ENCODE measurements at places on chromosomes 1 and 21.

DNA sequence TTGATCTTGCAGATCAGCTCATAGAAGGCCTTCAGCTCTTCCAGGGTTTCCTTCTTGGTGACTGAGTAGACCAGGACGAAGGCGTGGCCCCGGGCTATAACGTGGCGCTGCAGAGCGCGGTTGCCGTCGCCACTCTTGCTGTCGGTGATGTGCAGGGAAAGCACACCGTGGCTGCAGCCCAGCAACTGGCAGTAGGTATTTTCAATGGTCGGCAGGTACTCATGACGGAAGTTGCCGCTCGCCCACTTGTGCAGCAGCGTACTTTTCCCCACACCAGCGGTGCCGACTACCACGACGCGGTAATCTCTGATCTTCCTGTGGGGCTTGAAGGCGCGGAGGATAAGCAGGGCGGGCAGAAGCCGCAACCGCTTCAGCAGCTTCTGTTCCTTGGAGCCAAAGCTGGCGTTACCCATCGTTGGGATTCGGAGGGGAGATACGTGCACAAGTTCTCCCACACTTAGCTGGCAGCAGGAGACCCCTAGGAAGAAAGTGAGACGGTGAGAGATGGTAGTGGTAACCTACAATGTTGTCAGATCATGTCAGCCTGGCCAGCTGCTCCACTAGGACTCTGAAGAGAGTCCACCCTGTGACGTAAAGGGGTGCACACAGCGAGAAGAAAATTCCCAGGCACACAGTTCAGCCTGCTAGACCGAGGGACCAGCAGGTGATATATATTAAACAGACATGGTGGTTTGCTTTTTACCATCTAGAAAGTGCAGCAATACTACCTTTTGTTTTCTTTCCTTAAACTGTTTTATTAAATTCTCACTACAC is 3.4 kb downstream of the DIRAS3 start:
- no peak for DNase-seq

- no peak for DNase-seq
Observed at GRCh38 chr1:203539831-203540546, 46.0 kb downstream of the OPTC start.

GRCh38 chr1:153336650-153337049 is 12.0 kb downstream of the PGLYRP4 start:
- DNase-seq: no peak

DNA sequence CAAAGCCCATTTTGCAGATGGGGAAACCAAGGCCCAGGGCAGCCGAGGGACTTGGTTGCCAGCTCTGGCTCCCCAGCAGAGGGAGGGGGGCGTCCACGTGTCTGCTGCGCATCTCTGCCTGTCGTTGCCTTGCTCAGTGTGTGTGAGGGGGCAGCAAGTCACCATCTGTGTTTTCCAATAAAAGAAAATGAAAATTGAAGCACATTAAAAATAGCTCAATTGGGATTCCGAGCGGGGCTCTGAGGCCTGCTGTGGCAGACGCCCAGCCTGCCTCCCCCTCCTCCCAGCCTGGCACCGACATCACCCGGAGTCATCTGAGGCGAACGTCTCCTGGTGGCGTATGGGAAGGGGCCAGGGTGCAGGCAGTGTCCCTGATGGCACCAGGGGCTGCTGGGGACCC is 51.2 kb downstream of the EPHB2 start:
- DNase-seq: no peak

GRCh38 chr1:151716771-151717631 is at the start of gene CELF3:
Gene CELF3, minus strand, starts transcription at chr1:151716803. Its CDS starts 783 bp downstream, at chr1:151716020.
- DNase-seq: peak; percentile 94

DNA sequence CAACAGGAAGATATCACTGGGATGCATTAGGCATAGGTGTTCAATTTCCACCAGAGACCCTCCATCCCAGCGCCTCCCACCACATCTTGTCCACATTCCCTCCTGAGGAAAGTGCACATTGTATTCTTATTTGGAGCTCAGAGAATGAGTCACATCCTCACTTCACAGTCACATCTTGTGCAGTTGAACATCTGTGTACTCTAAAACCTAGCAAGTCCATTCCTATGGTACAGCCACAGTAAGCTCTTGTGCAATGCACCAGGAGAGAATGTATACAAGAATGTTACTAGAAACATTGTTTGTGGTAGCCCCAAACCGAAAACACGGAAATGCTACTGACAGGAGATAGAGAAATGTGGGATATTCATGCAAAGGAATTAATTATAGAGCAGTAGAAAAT is 1.6 kb upstream of the KDF1 start:
- no peak for DNase-seq

- DNase-seq: no peak
Observed at GRCh38 chr1:74732960-74733603, at the start of the genes CRYZ and TYW3. Gene CRYZ, minus strand, starts transcription at chr1:74733050. Its CDS starts 8,229 bp downstream, at chr1:74724821. Gene TYW3, plus strand, starts transcription at chr1:74733152. Its CDS starts 93 bp downstream, at chr1:74733245.

DNA sequence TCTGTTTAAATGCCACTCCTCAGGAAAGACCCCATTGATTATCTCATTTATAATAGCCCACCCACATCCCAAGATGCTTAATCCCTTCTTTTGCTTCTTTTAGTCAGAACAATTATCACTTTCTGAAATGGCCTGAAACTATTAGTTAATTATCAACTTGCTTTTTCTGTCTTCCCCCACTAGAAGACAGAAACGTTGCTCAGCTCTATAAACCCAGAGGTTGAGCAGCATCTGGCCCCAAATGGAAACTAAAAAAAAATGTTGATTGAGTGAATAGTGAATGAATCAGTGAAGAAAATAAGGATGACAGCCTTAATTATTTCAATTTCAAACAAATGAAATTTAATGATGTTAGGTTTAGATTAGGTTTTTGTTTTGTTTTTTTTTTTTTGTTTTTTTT is 38.2 kb upstream of the PIGC start:
- no peak for DNase-seq

DNA sequence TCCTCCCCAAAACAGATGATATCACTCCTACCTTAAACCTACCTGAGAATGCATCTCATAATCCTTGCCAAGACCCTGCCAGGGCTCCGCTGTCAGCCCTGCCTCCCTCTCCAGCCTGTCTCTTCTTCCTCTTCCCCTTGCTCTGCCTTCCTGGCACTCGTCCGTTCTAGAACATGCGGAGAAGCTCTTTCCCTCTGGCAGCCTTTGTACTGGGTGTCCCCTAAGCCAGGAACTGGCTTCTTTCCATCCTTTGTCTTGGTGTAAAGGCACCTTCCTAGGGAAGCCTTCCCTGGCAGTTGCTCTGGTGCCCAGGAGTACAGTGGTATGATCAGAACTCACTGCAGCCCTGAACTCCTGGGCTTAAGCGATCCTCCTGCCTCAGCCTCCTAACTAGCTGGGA is 36.1 kb downstream of the CTNNBIP1 start:
- DNase-seq: no peak

- no peak for DNase-seq
Observed at GRCh38 chr1:165928075-165928731, 100.8 kb downstream of the UCK2 start.

DNA sequence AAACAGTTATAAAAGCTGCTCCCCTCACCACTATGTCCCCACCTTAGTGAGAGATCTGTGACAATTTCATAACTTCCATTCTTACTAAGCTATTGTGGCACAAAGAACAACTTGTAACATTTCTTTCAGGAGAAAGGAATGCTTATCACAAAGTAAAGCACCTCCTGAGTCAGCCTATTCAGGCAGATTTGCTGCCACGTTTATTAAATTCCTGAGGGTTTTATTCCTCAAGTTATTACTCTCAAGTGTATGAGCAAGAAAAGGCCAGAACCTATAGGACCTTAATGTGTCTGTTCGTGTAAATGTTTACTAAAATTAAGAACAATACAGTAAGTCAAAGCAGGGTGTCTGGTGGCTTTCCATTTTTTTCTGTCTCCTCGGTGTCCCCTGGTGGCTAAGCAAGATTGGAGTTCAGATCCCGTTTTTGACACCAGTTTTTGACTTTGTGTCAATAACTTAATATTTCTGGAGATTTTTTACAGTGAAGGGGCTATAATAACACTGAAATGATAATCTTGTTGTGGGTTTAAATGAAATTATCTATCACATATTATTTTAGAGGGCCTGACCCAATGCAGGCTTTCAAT is 1539.6 kb downstream of the BRINP3 start:
- no peak for DNase-seq

- DNase-seq: no peak
Observed at GRCh38 chr1:93076268-93076667, 2.8 kb upstream of the MTF2 start.

DNA sequence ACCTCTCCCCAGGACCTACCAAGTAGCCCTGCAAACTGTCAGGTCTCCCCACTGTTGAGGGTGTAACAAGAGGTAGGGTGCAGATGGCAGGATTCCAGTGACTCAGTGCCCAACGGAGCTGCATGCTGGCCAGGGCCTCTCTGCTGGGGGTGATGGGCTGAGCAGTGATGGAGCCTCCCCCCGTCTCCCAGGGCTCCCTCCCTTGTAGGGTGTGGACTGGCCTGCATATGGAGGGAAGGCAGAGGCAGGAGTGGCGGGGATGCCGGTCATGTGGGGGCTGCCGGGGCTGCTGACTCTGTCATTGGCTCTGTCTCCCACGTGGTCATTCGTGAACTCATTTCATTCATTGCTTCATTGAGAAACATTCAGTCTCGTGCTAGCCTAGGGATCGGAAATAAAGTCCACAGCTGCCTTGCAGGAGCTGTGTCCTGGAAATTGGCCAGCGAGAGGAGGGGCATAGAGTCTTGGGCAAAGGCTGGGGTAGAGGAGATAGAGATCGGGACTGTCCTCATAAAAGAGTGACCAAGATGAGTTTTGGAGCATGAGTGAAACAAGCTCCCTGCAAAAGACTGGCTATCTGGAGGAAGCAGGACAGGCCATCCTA is 22.9 kb upstream of the DISP3 start:
- no peak for DNase-seq

GRCh38 chr1:226827458-226827857 is 43.0 kb upstream of the PSEN2 start:
- DNase-seq: no peak

DNA sequence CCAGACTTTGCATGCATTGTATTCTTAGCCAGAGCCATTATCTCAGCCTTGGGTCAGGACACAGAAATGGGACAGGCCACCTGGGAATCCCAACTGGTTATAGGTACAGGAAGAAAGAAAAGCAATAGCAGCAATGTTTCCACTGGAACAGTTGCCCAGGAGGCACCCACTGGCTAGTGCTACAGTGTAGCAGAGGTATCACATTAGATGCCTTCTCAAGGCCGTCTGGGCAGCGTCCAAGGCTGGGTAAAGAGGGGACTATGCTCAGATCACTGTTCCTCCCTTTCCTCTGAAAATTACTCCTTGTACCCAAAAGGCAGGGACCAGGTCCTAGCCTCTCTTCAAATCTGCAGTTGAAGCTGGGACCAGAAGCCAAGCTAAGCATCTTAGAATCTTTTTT is 2.6 kb downstream of the CREB3L4 start:
- DNase-seq: no peak

DNA sequence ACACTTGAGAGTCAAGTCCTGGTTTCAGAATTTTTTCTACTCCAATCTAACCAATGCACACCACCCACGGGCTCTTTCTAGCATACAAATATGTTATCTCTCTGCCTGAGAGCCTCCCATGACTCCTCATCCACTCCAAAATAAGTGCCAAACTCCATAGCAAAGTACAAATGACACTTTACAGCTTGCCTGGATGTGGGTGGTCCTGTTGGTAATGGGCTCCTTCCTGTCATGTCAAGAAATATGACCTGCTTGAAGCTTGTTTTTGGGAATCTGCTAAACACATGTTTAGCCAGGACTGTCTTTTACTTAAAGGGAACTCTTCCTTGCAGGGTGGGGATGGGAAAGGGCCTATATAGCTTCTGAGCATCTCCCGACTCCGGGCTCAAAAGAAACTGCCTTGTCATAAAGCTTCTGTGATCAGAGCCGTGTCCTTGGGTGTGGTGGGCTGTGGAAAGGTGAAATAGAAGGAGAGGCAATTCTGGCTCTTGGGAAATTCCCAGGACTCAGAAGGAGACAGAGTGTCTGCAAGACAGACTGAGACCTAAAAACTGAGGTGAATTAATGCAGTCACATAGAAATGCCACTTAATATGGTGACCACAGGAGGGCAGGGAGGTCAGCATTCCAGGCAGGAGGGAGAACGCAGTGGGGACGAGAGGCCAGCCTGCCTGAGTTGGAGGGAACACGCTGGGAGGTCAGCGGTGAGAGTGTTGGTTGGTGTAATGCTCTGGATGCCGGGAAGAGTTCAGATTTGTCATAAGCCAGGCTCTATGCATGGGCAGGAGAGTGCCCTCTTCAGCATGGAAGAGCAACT is 6.1 kb upstream of the IGFN1 start:
- no peak for DNase-seq

GRCh38 chr1:66685265-66685664 is 67.0 kb upstream of the DYNLT5 start:
- DNase-seq: no peak

DNA sequence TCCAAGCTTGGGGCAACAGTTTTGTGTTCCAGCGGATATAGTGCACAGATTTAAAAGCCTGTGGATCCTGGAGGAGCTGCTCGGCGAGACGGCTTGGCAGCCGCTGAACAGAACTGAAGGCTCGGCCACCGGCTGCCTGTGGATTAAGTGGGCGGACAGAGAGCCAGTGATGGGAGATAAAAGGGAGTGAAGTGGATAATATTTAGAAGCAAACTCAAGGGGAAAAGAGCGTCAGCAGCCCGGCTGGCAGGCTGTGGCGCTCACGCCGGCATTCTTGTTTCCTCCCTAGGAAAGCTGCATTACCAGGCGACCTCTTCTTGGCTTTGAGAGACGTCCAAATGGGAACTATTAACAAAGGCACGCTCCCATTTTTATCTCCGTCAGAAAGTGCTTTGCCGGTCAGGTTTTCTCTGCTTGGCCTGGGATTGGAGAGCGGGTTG is 10.4 kb downstream of the TRABD2B start:
- no peak for DNase-seq

GRCh38 chr21:39843916-39844315 is 23.3 kb upstream of the PCP4 start:
- no peak for DNase-seq

- DNase-seq: no peak
Observed at GRCh38 chr1:207933205-207933800, 22.4 kb upstream of the CD34 start.

DNA sequence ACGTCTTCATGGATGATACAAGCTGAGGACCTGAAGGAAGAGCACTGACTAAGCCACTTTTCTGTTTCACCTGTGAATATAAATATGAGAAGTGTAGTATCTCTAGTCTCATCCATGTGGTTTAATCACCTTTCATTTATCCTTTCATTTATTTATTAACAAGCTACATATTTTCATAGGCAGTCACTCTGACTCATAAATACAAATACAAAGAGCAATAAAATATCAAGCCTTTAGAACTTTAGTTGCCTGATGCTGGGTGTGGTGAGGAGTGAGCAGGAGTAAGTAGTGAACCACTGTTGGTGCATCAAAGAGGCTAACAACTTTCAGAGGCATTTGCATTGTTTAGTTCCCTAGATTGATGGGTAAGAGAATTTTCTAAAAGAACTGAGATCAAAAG is 269.0 kb upstream of the C1orf87 start:
- no peak for DNase-seq

GRCh38 chr21:35420656-35421055 is 371.6 kb upstream of the RUNX1 start:
- no peak for DNase-seq

Measured in cerebellar nuclear complex (tissue), 1 donor.